ENCODE measurements at places on chromosomes 5 and 9. TPM values are rescaled to one million over a fixed set of nuclear protein-coding genes. Genes with fewer than 3 reads are reported as not detected.
A peak's percentile ranks its signal among the peaks of the same experiment; 100 is the strongest.

GRCh38 chr5:62937661-62938558 lies 359.3 kb downstream of the LRRC70 start:
- no peak for DNase-seq

- DNase-seq, result no peak
Measured at GRCh38 chr5:128144491-128144890, 60.9 kb downstream of the SLC12A2 start.

- no peak for DNase-seq
Measured at GRCh38 chr5:38535248-38535750, 21.1 kb downstream of the LIFR start.

SEMA6A gene
- total RNA-seq, result 45.8 TPM

TMEM252 gene
- total RNA-seq, result not detected

GRCh38 chr9:109908459-109909390 lies 128.7 kb downstream of the PALM2AKAP2 start:
- no peak for DNase-seq

DNA sequence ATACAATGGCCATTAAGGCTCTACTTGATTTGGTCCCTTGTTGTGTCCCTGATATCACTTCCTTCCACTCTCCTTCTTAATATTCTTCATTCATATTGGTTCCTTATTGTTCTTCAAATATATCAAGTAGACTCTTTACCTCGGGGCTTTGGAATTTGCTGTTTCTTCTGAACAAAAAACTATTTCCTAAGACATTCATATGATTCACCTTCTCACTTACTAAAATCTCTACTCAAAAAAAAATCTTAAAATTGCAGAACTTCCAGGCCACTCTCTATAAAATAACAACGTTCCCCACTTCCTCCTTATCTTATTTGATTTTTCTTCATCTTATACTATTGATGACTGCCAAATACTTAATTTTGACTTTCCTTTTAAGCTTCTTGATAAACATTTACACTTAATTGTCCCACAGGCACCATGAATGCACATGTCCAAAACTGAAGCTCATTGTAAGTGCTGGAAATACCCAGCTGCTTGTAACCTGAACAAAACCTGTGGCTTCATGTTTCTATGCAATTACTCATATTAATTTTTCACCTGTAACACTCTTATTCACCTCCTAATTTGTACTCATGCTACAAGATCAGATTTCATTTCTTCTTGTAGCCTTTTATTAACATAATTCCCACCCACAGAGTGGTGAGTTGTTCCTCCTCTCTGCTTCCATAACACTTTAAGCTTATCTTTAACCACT lies 58.4 kb upstream of the NUDT12 start:
- DNase-seq, result no peak

NSG2 gene
- 2.3 TPM for total RNA-seq

GRCh38 chr5:115977988-115978387 lies 15.7 kb downstream of the LVRN start:
- no peak for DNase-seq

DNA sequence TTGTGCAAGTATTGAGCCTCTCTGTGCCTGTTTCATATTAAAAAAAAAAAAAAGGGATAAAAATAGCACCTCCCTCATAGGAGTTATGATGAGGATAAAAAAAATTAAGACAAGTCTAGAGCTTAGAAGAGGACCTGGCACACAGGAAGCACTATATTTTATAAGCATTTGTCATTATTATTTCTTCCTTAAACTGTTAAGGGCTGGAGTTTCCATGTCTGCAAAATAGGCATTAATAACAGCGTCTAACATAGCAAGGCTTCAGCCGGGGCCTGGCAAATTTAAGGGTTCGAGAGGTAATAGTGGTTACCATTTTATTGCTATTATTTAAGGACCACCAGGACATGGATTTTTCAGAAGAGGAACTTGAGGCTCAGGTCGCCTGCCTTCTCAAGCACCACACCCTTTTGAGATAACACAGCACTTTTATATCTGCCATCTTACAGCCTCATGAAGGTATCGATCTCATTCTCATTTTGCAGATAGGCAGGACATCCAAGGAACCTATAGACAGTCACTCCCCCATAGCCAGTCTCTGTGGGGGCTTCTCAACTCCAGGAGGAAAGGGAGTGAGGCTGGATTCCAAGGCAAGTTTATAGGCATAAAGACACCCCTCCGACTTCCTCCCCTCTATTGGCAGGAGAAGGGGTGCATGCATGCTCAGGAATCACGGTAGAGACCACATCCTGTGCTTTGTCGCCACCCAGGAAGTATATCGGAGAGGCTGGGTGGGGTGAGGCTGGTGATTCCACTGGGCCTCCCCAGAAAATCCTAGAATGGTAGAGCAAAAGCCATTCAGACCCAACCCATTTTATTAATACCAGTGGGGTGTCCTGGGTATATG lies 2.4 kb downstream of the ANXA6 start:
- no peak for DNase-seq

GRCh38 chr5:84059672-84060071 lies 325.0 kb downstream of the EDIL3 start:
- no peak for DNase-seq

ZDHHC11B gene
- total RNA-seq, result under 0.01 TPM

GRCh38 chr5:153463806-153464205 lies 26.7 kb upstream of the GRIA1 start:
- DNase-seq, result no peak

C9 gene
- not detected for total RNA-seq

EIF4EBP3 gene
- total RNA-seq, result not detected

TXNDC8 gene
- total RNA-seq, result not detected

- DNase-seq, result no peak
Measured at GRCh38 chr9:16154521-16155078, 601.8 kb downstream of the CCDC171 start.

RNF183 gene
- not detected for total RNA-seq

- peak; percentile 62 for DNase-seq
Measured at GRCh38 chr5:128538250-128539037, 399 bp upstream of the FBN2 start.

DNA sequence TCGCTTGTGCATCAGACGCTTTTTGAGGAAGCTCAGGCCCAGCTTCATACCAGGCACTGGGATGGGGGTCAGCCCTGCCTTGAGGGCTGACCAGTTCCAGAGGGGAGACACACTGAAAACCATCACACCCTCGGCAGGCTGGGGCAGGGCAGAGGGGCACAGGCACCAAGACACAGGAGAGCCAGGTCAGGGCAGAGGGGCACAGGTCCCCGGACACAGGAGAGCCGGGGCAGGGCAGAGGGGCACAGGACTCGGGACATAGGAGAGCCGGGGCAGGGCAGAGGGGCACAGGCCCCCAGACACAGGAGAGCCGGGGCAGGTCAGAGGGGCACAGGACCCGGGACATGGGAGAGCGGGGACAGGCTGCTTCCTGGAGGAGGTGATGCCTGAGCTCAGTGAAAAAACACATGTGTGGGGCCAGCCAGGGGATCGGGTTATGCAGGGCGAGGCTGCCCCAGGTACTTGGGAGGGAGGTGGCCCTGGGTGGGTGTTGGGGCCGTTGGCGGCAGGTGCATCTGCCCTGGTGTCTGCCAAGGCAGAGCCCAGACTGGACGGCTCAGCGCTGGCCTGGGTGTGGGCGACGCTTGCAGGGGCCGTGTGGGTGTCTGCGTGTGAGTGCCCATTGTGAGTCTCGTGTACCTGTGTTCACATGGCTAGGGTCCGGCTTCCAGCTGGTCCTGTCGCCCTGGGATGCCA lies 15.1 kb upstream of the SLC2A6 start:
- no peak for DNase-seq

PIGO gene
- 15.9 TPM for total RNA-seq

SLC34A3 gene
- total RNA-seq, result 0.48 TPM
